ENCODE measurements at places on chromosomes 11 and 22. TPM values are rescaled to one million over a fixed set of nuclear protein-coding genes. Genes with fewer than 3 reads are reported as not detected.

The CFL1 gene
- 1,698 TPM for total RNA-seq

The GCAT gene
- total RNA-seq, result 24.5 TPM

The FJX1 gene
- total RNA-seq, result 44.5 TPM

The TRIM34 gene
- 17.0 TPM for total RNA-seq

The FAM180B gene
- total RNA-seq, result not detected

The OR8K1 gene
- not detected for total RNA-seq

The C11orf16 gene
- total RNA-seq, result not detected

The OR52A1 gene
- total RNA-seq, result not detected

The CD248 gene
- 0.23 TPM for total RNA-seq

The SLC6A5 gene
- not detected for total RNA-seq

The LSP1 gene
- total RNA-seq, result 0.42 TPM

The GAL gene
- 0.74 TPM for total RNA-seq

The TMEM191B gene
- total RNA-seq, result 1.9 TPM

The MMP13 gene
- total RNA-seq, result not detected

The OR4C3 gene
- not detected for total RNA-seq

The TEX54 gene
- total RNA-seq, result not detected
